ENCODE measurements at places on chromosomes 5 and 9. TPM values are rescaled to one million over a fixed set of nuclear protein-coding genes. Genes with fewer than 3 reads are reported as not detected.

STPG3 gene
- polyA plus RNA-seq = not detected

GRM6 gene
- polyA plus RNA-seq = not detected

HDAC3 gene
- polyA plus RNA-seq = 102 TPM

CARD6 gene
- polyA plus RNA-seq = 2.3 TPM

TLX3 gene
- not detected for polyA plus RNA-seq

HSPA4 gene
- 38.5 TPM for polyA plus RNA-seq

PLPPR1 gene
- polyA plus RNA-seq = not detected

SPATA31A7 gene
- not detected for polyA plus RNA-seq

SAPCD2 gene
- polyA plus RNA-seq = 0.18 TPM

DNA sequence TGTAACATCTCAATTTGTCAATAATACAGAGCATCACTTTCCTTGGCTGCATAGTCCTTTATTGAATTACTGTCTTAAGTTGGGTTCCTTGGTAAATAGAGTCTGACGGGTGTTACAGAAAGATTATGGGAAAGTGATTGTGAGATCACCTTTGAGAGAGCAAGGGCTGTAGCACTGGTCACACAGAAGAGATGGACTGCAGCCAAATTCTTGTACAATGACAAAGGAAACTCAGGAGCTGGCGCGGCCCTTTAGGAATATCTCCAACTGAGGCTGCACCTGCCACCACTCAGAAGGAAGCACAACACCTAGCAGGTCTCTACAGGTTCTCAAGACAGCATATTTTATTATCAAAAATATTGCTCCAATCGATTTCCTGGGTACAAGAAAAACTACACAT, 350.0 kb upstream of the ISL1 start:
- DNase-seq = no peak

GRCh38 chr9:94805585-94805984, 79.1 kb downstream of the AOPEP start:
- no peak for DNase-seq

DNA sequence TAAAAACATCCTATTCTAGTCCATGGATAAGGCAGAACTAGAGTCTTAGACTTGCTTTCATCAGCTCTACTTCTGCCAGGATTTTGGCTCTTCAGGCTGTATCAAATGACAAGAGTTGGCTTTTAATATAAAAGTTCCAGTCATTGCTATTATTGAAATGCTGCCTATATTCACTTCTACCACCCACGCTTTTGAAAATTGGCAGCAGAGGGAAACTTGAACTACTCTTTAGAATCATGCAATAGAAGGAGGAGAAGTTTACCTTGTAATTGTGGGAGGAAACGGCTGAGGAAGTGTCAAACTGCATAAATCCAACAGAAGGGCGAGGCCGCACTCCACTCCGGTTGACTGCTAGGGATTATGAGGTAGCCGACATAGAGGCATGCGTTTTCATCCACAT, 122.6 kb upstream of the BASP1 start:
- DNase-seq = no peak

- DNase-seq = no peak
These were observed 90.8 kb downstream of the CAAP1 start for GRCh38 chr9:26801772-26802171.

- no peak for DNase-seq
These were observed 33.0 kb upstream of the PWWP2A start for GRCh38 chr5:160152287-160152686.

- no peak for DNase-seq
These were observed 1675.3 kb upstream of the CDH6 start for GRCh38 chr5:29518176-29518575.

DNA sequence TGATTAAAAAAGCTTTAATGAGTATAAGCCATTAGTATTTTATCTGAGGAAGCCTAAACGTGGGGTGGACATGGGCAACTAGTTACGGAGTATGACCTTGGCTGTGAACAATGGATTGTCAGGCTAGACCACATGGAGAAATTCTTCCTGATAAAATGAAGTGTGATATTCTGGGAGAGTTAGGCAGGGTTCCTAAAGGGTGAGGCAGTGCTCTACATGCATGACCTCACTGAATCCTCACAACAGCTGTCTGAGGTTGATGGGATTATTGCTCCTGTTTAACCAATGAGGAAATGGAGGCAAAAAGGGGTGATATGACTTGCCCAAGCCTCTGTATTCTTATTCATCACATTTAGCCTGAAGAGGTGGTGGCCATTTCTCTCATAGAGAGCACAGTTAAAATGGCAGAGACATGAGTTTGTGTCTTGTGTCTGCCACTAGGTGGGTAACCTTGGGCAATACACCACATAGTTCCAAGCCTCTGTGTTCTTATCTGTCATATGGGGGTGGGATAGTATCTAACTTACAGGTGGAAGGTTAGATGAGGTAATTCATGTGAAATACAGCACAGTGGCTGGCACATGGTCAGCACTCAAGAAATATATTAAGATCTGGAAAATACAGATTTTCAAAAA, 96.1 kb upstream of the NR3C1 start:
- no peak for DNase-seq

GRCh38 chr9:112174965-112175795, at the start of gene SUSD1:
Gene SUSD1 (minus strand): TSS chr9:112175297. CDS start chr9:112175235, 62 bp downstream.
- DNase-seq = peak; percentile 39

All from naive thymus-derived CD4-positive, alpha-beta T cell (primary cell).